Fibroblast of skin of scalp (primary cell): ENCODE measurements at places on chromosomes 13 and 19.
A peak's percentile ranks its signal among the peaks of the same experiment; 100 is the strongest.

DNA sequence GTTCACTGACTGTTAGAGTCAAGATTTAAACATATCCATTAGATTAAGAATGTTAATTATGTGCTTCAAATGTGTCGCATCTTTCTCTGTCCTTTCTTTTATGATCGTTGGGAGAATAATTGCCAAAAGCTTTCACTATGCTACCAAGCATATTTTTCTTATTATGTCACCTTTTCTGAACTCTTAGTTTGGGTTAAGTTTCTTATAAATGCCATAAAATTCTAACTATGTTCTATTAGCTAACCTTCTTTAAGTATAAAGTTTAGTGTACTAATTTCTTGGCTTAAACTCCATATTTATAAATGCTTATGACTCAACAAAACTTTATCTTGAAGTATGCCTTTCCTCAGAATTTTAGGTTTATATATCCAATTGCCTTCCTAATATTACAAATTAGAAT is 1759.4 kb downstream of the PCDH9 start:
- peak; percentile 47 for DNase-seq

- DNase-seq = no peak
Measured at GRCh38 chr13:105709181-105709580, 826.3 kb downstream of the EFNB2 start.

- DNase-seq = no peak
Measured at GRCh38 chr19:1006711-1007398, 6.6 kb downstream of the GRIN3B start.

DNA sequence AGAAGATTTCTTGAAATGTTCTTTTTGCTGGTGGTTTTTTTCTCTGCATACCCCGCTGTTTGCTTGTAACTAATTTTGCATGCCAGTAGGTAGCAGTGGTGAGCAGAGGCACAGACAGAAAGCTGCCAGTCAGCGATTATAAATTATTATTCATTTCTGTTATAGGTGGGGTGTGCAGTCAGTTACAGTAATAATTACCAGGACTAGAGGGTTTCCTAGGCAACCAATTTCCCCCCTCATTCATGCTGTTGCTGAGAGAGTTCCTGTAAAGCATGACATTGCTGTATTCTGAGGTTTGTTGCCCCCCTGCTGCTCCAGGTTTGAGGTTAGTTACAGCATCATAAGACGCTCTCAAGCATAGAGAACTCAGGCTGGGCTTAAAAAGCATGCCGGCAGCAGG is 104.5 kb downstream of the URI1 start:
- peak; percentile 24 for DNase-seq

DNA sequence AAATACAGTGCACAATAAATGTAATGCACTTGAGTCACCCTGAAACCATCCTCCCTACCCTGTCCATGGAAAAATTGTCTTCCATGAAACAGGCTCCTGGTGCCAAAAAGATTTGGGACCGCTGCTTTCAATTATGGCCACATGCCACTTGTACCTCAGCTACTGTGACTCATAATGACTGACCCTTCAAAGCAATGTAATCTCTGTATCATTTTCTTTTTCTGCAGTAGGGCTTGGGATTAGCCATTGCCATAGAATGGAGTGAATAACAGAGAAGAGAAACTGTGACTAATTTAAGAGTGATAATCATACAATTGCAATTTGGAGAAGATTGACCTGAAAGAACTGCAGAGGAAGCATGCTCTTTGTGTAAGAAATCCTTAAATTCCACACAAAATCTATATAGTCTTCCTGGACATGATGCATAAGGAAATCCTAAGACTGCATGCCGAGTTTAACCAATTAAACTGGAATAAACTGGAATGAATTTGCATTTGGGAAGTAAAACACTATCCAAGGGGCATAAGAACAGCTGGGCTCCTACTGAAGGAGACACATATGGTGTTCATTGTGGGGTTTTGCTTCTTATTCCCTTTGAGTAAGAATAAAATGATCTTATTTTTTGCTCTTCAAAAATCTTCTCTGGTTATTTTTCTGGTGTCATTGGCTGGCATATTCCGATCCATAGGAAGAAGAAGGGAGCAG is 59.5 kb upstream of the SLC7A1 start:
- peak; percentile 96 for DNase-seq

DNA sequence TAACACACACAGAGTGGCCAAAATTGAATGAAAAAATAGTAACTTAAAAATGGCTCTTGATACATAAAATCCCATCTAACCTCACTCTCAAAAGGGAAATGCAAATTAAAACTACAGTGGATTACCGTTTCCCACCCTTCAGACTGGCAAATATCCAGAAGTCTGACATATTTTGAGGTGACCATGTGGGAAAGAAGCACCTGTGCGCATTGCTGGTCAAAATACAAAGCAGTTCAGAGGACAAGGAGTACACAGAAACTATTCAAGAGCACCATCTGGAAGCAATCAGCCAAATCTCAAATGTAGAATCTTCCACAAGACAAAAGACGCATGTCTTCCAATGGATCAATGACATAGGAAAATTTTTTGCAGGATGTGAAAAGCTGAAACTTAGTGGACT is 23.2 kb downstream of the NALCN start:
- no peak for DNase-seq

DNA sequence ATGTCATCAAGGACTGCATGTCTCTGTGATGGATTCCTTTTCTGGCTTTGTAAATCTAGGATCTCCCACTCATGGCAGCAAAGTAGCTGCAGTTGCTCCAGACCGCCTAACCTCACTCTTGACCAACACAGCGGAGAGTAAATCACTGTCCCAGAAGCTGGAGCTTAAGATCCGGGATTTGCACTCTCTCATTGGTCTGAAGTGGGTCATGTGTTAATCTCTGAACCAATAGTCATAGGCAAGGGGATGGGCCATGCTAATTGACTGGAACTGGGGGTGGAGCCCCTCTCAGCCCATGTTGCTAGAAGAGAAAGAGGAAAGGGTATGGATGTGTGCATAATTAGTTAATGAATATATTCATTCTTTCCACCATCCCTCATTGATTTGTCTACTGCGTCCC is 34.0 kb downstream of the VAV1 start:
- no peak for DNase-seq

DNA sequence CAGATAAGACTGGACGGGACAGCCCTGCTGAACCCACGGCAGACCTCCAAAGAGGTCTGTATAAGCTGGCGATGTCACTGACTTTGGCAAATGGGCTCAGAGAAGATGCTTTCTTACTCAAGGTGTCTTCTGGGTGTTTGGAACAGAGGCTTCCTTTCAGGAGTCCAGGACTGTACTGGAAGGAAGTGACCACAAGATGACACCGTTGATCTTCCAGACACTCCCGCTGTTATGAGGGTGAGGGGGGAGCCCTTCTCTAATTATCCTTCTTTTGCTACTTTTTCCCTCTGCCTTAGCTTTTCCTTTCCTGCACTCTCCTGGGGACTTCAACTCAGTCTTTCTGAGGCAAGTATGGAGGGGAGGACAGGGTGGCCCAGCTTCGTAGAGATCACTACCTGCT is 65.2 kb upstream of the ZNF599 start:
- DNase-seq = no peak

- no peak for DNase-seq
Measured at GRCh38 chr19:3692141-3693024, 7.9 kb downstream of the PIP5K1C start.

GRCh38 chr13:67821606-67822005 is 591.5 kb upstream of the PCDH9 start:
- DNase-seq = no peak

GRCh38 chr13:28459911-28460310 is 35.0 kb downstream of the FLT1 start:
- no peak for DNase-seq

- no peak for DNase-seq
Measured at GRCh38 chr19:49896863-49897621, at the start of gene IL4I1. Gene IL4I1, minus strand, starts transcription at chr19:49896887. Its CDS starts 727 bp downstream, at chr19:49896160.

GRCh38 chr13:109569958-109570711 is 216.2 kb downstream of the IRS2 start:
- no peak for DNase-seq

- DNase-seq = peak; percentile 69
Measured at GRCh38 chr13:76707360-76707759, 178.8 kb downstream of the KCTD12 start.

DNA sequence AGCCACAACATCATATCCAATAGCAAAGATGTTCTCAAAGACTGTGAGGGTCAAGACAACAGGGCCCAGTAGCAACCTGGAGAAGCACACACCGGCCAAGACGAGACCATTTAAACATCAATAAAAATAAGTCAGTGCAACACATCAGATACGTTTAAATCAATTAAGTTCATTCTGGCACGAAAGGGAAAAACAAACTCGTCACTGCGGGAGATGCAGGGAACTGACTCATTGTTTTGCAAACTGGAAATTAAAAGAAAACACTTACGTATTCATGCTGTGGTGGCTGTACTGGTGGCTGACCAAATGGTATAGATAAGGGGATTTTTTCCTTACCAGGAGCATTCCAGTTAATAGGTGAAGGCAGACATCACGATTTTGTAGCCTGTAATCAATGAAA is 26.3 kb upstream of the SLC15A1 start:
- DNase-seq = no peak

- DNase-seq = no peak
Measured at GRCh38 chr19:21432590-21432989, 35.7 kb downstream of the ZNF493 start.

DNA sequence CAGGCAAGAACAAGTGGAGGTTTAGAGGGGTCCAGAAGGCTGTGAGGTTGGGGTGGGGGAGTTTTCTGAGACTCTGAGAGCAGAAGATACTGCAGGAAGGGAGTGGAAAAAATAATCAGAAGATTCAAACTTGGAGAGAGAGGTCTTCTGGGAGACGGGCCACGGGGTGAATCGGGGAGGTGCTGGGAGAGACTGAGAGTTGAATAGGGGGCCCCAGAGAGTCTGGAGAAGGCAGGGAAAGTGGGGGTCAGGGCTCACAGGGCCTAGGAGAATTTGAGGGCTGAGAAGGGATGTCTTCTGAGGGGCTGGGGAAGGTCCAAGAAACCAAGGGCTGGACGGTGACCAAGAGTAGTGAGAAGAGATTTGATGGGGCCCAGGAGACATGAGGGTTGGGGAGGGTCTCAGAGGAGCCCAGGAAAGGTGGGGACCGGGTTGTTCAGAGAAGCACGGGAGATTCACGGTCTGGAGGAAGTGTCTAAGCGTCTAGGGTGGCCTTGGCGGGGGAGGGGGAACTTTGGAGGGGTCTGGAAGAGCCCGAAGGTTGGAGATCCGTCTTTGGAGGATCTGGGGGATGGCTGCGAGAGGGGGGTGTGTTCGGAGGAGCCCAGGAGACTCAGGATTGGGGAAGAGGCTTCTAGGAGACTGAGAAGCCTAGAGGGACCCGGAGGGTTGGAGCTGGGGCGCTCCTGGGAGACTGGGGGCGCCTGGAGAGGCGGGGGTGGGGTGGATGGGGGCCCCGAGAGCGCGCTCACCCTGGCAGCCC is 1.5 kb downstream of the KCNC3 start:
- DNase-seq = no peak

DNA sequence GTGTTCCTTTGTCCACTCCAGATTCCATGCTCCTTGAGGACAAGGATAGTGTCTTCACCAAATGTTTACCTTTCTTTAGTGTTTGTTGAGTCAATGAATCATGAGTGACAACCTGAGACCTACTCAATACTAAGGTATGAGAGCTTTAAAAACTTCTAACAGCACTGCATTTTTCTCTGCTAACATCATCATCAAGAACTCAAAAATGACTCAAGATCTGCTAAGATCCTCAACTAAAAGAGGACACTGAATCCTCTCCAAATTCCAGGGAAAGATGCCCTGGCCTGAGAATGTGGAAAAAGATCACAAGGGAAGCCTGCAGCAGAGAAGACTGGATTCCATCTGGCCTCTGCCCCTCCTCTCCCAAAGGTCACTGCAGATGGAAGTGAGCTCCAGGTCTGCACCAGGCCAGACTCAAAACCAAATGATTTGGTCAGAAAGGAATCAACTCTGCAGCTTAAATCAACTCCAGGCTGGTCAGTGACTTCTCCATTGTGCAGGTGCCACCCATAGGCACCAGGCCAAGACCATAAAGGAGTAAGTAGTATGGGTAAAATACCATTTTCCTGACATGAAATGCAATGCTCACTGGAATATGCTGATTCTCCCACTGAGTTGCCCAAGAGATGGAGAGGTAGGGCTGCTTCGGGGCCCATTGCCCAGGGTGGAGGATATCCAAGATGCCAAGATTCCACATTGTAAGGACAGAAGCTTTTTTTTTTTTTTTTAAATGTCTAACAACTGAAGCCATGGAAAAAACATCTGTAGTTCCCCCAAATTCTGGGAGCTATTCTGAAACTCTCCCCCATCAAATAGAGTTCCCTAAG is 89.5 kb upstream of the DOCK9 start:
- peak; percentile 83 for DNase-seq

- DNase-seq = peak; percentile 67
Measured at GRCh38 chr13:76380446-76381065, 505.6 kb downstream of the KCTD12 start.

DNA sequence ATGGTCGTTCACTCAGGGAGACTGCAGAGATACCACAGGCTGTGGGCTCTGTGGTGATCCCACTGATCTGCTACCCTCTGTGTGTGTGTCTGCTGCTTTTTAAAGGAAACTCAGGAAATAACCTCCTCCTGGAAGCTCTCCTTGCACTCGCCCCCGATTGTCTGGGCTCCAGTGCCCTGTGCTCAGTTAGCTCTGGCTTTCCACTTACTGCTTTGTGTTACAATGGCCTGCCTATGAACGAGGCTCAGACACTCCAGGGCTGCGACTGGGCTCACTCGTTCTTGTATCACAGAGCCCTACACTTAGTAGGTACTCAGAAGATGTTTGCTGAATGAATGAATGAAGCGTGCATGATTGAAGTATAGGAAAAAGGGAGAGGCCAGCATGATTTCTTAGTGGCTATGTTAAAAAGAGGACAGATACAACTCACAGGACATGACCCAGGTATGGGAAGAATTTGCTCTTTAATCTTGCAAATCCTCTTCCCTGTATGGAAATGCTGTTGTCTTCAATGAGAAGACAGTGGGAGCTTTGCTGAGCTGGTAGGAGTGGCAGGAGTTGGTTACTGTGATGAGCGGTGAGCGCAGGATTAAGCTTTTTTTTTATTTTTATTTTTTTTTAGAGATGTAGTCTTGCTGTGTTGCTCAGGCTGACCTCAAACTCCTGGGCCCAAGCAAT is 26.4 kb downstream of the B3GLCT start:
- no peak for DNase-seq

- peak; percentile 42 for DNase-seq
Measured at GRCh38 chr13:114310956-114311355, 3.3 kb upstream of the CHAMP1 start.

GRCh38 chr13:27076421-27076820 is 95.2 kb downstream of the USP12 start:
- no peak for DNase-seq

GRCh38 chr19:46980761-46981160 is 38.9 kb upstream of the NPAS1 start:
- no peak for DNase-seq

GRCh38 chr13:105565136-105565727 is 970.2 kb downstream of the EFNB2 start:
- peak; percentile 33 for DNase-seq

- DNase-seq = no peak
Measured at GRCh38 chr13:94308832-94309231, 170.7 kb downstream of the DCT start.

- no peak for DNase-seq
Measured at GRCh38 chr13:73715114-73715910, 418.9 kb downstream of the KLF12 start.

GRCh38 chr13:73835138-73835721 is 299.0 kb downstream of the KLF12 start:
- DNase-seq = peak; percentile 51
